K562 (cell line): ENCODE measurements at places on chromosomes 3 and 15.

GRCh38 chr3:37135561-37135960 is 38.8 kb downstream of the LRRFIP2 start:
- DNase-seq: no peak

DNA sequence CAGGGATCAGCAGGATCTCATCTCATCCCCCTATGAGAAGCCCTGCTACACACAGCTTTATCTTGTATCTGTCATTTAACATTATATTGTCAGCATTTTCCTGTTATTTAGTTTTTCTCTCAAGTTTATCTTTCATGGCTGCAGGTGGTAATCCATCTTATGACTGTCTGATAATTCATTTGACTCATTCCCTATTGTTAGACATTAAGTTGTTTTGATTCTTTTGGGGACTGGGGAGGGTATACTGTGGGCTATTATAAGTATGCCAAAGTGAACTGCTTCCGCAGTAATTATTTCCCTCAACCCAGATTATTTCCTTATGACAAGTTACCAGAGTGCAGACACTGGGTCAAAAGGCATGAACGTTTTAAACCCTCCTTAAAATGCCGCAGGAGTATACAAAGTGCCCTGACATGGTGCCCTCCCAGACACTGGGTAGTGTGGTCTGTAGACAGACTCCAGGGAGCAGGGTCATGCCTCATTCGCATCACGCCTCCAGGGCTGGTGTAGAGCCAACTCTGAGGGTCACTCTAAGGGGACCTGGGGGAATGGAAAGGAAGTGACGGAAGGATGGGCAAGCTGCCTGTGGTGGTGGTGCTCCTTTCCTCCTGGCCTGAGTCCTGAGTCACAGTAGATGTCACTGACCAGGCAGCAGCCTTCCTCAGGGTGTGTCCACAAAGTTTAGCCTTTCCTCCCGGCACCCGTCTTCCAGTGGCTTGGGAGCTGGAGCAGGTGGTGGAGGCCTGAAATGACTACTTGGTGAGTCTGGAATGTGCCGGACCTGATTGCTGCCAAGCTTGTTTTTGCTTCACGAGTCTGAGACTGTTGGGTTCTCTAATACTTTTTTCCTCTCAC is 11.6 kb downstream of the GPR160 start:
- no peak for DNase-seq

GRCh38 chr3:161510510-161511260 is 14.1 kb downstream of the OTOL1 start:
- DNase-seq: no peak

GRCh38 chr3:197478746-197479668 is 76.8 kb downstream of the BDH1 start:
- no peak for DNase-seq

GRCh38 chr3:197753263-197753662 is 3.6 kb downstream of the FYTTD1 start:
- DNase-seq: no peak

DNA sequence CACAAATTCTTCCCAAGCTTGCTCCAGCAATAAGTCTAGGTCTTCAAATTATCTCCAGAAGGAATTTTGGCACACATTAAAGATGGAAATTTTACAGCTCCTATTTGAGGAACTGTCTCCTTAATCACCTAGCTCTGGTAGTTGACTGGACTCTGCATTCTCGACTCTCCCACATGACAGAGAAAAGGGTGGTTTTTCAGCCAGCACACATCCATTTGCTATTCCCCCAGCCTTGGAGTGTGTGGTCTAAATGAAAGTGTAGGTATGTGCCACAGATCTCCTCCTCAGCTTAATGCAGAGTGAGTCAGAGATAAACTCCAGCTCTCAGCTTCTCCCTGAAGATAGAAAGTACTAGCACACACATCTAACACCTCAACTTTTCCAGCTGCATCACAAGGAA is 62.2 kb upstream of the ALCAM start:
- DNase-seq: no peak

DNA sequence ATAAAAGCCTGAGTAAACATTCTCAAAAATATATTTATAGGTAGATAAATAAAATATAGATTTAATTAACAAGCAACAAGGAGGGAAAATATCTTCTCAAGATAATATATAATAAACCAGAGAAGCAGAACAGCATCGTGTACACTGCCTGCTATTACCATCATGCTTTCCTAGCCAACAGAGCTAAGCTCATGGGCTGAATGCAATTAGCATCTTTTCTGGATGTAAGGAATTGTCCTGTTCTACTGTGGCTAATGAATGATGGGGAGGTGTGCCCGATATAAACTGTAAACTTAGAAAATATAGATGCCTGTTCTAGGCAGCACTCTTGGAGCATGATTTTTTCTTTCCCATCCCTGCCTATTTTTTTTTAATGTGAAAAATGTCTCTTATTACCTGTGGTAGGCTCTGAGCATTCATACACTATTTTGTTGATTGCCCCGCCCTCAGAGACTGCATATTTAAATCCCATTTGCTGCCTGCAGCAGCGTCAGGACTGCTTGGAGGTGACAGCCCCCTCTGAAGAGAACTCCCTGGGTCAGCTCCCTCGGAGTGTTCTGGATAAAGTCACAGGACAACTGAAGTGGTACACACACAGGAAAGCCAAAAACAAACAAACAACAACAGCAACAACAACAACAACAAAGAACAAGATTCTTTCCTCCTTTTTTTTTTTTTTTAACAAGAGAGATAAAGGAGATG is 312.3 kb downstream of the SATB1 start:
- no peak for DNase-seq

DNA sequence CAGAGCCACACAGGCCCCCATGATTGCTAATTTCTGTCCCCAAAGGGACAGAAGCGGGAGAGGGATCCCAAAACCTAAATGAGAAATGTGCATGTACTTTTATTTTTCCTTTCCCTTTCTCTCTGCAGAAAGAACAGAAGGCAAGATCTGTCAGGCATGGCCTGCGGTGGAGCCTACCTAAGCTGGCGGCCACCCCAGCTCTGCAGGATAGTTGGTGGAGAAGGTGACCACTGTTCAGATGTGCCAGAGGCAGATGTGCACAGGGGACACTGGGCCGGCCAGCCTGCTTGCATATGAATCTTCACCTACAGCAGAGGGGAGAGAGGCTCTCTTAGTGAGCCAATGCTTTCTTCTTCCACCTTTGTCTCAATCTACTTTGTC is 2.1 kb upstream of the AMOTL2 start:
- no peak for DNase-seq

GRCh38 chr3:28853830-28854229 is 427.0 kb upstream of the RBMS3 start:
- no peak for DNase-seq

- DNase-seq: no peak
Measured at GRCh38 chr15:68719051-68719450, 101.6 kb downstream of the ANP32A start.
